ENCODE measurements at places on chromosomes 5 and 9.

DNA sequence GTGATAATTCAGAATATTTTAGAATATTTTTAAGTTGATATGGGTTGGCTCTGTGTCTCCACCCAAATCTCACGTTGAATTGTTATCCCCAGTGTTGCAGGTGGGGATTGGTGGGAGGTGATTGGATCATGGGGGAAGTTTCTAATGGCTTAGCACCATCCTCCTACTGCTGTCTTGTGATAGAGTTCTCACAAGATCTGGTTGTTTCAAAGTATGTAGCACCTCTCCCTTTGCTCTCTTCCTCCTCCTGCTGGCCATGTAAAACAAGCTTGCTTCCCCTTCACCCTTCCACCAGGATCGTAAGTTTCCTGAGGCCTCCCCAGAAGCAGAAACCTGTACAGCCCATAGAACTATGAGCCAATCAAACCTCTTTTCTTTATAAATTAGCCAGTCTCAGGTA is 214.6 kb upstream of the C9orf72 start:
- no peak for DNase-seq

GRCh38 chr9:14830057-14830456 is 80.2 kb downstream of the FREM1 start:
- DNase-seq: no peak

- DNase-seq: peak; percentile 73
These were observed 100.3 kb downstream of the PCSK1 start for GRCh38 chr5:96332535-96333366.

DNA sequence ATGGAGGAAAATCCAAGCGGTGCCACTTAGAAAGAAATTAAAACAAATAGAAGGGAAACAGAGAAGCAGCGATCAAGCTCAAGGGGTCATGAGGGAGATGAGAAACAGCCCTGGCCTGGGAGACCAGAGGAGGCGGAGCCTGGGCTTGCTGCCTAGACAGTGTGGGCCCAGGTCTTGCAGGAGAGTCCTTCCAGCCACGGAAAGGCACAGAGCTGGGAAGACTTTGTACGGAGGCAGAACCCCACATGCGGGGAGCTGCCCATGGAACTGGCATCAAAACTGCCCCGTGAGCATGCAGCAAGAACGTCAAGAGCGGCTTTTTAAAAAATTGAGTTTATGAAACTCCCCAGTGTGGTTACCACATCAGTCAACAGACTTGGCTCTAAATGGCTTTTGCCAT is 119.4 kb downstream of the IRX1 start:
- peak; percentile 16 for DNase-seq

- DNase-seq: no peak
These were observed 1.0 kb upstream of the CRB2 start for GRCh38 chr9:123354806-123355508.
